ENCODE measurements at places on chromosomes 3 and 15.

DNA sequence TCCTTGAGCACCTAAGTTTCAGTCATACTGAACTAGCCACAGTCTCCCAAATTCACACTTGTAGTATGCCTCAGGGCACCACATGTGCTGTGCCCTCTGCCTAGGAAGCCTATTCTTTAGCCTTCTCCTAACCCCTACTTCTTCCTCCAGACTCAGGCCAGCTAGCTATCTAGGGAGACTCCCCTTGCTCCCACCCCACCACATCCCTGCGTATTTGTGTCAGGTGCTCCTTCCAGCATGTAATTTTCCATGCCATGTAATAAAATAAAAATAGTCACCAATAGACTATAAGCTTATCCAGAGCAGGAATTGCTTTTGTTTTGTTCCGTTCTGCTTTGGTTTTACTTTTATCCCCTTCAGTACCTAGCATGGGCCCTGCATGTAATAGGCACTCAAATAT, 14.9 kb upstream of the GJD2 start:
- no peak for DNase-seq

DNA sequence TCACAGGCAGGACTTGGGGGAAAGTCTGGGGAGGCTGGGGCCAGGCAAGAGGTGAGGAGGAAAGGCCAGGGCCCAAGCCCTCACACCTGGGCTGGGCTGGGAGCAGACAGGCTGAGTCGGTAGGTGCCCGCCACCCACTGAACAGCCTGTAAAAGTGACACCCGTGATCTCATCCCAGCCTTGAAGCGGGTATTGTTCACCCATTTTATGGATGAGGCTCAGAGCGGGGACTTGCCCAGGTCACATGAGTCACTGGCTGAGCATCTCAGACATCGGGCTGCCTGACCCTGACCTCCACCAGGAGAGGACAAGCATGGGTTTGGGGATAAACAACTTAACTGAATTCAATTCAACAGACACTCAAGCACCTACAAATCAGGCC, 52.0 kb upstream of the CTSH start:
- DNase-seq = no peak

DNA sequence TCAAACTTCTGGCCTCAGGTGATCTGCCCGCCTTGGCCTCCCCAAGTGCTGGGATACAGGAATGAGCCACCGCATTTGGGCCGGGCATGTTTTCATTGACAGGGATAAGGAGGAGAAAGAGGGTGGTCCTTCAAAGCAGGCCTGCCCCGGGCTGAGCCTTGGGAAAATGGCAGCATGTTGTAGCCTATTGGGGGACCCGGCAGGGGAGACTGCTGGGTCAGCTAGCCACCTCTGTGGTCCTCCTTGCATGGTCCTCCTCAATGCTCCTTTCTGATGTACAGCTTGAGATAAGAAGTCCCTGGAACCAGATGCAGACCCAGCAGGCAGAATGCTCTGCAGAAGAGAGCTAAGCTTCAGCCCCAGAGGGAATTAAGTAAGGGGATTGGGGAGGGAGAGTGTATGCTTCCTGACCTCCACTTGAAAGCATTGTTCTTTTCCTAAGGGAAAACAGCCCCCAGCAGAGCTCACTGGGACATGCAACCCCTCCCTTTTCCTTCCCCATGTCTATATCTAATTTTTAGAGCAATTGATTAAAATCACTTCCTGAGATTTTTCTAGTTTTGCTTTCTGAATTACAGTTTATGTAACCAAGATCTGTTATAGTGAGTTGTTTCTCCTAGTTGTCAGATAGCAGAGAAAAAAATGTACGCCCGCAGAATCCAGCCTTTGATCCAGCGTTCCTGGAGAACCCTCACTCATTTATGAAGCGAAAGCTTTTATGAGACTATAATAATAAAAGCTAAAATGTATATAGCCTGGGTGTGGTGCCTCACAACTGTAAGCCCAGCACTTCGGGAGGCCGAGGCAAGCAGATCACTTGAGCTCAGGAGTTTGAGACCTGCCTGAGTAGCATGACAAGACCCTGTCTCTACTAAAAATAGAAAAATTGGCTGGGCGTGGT, 48.7 kb upstream of the VILL start:
- no peak for DNase-seq

DNA sequence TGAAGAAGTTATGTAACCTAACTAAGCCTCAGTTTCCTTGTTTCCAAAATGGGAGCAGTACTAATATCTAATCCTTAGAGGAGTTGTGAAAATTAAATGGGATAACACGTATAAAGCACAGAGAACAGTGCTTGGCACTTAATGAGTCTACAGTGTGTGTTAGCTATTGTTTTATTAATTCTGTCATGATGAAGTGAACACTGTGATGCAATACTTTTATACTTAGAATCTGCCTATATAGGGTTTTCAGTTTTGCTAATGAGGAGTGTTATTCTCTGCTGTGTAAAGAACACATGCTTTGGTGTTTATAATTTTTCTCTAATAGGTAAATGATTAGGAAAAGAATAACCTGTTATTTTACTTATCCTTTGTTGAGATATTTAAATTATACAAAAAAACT, 65.2 kb downstream of the MBNL1 start:
- DNase-seq = no peak

DNA sequence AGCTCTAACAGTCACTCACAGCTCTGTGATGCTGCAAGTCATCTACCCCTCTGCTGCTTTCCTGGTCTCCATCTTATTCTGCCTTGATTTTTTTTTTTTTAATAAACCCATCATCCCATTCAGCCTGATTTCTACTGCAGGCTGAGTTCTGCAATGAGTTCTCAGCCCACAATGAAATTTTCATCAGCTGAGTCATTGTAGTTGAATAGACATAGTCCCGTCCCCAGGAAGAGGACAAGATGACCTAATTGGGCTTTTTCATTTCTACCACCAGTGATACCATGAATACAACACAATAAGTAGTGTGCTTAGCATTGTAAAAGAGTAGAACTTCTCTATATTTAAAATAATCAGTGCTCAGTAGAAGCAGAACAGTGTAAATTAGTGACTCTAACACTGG, 59.3 kb downstream of the C3orf85 start:
- no peak for DNase-seq

DNA sequence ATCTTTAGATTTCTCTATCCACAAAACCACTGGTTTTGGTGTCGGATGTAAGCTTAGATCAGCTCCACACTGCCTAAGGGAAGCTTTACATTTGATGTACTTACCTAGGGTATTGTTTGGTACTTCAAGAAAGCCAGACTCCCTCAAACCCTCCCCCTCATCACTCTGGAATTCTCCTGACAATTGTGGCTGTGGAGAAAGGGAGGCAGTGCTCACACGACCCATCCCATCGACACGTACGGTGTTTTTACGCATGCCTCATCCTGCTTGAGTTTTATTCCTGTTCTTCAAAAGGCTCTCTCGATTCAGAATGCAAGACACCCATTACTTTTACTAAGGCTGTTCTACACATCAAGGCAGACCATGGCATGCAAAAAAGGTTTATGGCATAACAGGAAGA, 67.3 kb upstream of the ONECUT1 start:
- no peak for DNase-seq

DNA sequence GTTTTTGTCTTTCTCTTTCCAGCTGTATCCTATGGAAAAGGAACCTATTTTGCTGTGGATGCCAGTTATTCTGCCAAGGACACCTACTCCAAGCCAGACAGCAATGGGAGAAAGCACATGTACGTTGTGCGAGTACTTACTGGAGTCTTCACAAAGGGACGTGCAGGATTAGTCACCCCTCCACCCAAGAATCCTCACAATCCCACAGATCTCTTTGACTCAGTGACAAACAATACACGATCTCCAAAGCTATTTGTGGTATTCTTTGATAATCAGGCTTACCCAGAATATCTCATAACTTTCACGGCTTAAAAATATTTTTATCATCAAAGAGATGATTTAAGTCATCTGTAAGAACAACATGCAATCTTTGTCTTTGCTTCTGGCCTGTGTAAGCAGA, 44.9 kb upstream of the PARP14 start:
- DNase-seq = no peak

- DNase-seq = no peak
Observed at GRCh38 chr3:72690629-72691028, 157.6 kb downstream of the SHQ1 start.

DNA sequence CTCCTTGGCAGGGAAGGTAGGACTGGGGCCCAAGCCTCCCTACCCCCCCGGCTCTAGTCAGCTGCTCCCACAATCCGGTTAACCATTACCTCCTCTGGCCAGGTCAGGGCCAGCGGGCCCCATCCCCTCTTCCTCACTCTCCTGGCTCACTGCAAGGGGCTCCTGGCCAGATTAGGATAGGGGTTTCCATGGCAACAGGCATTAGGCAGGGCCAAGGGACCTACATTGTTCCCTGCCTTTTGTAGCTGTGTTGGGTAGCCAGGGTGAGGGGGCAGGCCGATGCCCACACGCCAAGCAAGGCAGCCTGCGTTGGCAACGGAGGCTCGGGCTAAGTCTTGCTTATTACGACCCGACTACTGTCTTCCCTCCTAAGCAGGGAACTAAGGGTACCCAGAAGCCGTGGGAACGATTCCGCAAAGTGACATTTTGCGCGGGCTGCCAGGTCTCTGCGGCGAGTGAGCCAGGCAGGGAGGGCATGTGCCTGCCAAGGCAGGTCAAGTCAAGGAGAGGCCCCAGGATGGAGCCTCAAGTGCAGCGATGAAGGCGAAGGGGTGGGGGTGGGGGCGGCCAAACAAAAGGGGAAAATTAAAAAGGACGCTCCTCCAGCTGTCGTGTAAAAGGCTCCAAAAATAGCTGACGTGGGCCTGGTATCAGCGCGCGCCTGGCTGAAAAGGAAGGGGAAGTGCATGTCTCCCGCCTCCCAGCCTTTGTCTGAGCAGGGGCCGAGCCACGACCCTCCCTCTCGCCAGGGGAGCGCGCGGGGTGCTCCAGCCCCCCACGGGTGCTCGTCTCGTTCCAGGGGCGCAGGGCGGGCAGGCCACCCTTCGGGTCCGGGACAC, 919 bp downstream of the IDH2 start:
- DNase-seq = peak; percentile 45

DNA sequence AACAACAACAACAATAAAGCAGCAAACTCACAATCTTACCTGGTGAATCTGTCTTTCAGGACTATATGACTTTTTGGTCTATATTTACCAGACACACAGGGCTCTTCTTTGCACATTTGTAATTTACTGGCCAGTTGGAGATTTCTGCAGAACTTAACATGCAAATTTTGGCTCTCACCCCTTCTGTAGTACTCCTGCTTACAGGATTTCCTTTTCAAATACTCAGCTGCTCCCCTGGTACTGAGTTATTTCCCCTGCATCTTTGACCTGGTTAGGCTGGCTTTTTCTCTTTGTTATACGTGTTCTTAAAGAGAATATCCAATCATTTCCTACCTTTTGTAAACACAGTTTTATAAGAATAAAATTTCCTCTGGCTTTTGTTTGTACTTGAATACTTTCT, 228.0 kb downstream of the MBNL1 start:
- no peak for DNase-seq

GRCh38 chr3:197335428-197336132, 37.2 kb upstream of the DLG1 start:
- DNase-seq = no peak

DNA sequence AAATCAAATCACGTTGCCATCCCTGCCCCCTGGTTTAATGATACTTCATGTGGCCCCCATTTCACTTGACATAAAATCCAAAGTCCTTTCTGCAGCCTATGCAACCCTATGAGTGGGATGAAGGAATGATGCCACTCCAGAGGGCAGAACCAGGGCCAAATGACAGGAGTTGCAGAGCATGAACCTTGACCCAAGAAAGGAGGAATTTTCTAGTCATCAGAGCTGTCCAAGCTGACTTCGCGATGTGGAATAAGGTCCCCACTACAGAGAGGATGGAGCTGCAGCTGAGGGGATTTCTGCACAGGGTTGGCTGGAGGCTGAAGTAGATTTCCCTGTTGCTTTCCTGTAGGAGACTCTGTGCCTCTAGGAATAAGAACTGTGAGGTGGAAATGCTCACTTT, 15.8 kb upstream of the EPHB3 start:
- no peak for DNase-seq

GRCh38 chr3:119145500-119146167, at the start of gene TEX55:
Gene TEX55 (plus strand): TSS chr3:119146165. CDS start chr3:119146190, 25 bp downstream.
- peak; percentile 38 for DNase-seq

DNA sequence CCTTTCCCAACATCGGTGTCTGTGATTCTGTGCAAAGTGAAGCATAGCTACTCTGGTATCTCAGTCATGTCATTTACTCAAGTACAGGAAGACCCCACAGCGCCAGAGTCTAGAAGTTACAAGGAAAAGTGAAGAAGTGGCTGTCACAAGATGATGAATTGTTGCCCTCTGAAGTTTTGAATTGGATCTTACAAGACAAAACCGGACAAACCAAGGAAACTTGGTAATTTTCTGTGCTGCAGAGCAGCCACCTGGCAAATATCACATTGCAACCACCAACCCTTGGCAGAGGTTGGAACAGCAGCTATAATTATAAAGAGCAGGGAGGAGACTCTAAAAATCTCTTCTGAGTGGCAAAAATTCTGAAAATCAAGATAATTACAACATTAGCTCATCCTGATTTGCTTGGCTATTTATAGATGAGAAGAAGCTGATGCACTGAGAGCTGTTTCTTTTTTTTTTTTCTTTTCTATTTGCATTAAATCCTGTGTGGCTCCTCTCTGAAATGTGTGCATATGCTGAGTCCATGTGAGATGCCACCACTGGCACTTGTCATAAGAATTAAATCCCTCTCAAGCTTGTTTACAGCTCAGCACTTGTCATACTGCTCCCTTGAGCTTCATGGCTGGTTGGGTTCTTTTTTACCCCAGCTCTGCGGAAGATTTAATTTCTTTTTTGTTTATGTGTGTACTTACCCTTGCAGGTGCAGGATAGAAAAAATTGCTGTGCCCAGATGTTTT, 68.0 kb upstream of the MNS1 start:
- no peak for DNase-seq

DNA sequence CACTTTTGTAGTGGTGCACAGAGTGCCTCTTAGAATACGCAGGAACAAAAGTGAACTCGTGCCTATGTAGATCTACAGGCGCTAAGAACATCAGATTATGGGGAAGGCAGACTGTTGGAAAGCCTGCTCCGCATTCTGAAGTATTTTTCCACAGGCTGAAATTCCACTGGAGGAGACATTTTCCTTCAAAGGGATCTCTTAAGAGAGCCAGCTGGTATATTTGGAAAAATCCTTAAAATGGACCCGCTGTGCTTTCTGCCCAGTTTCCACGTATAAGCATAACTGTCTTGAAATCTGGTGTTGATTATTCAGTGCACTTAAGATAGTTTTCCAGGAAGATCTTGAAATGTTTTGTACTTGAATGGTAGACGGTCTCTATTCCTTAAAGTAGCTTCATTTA, 34.7 kb upstream of the ICE2 start:
- no peak for DNase-seq
